ENCODE measurements at places on chromosomes 4 and X.

DNA sequence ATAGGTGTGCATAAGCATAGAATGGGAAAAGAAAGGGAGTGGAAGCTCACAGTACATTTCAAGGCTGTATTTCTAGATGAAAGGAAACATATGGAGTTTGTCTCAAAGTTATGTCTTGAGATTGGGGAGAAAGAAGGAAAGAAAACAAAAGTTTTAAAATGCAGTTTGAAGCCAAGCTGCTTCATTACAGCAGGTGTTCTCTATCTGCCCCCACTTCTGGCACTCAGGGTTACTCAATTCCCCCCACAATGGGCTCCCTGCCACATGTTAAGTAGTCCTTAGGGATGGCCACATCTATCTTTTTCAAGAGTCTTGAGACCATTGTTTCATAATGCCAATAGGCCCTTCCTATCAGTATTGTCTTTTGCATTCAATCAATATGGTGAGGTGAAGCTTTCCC is 367.4 kb upstream of the ANXA10 start:
- no peak for DNase-seq

DNA sequence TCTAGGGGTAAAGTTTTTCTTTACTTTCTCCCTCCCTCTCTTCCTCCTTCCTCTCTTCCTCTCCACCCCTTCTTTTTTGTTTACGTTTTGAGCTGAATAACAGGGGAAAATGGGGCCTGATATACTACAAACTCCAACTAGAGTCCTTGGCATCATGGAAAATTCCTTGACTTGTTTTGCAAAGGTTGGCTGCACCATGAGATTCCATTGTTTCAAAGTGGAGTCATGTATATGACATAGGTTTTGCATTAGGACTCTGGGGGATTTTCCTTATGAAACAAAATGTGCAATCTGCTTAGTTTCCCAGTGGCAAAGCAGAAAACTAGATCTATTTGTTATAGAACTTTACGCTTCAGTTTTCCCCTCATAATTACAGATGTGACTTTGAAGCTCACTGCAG is 233.5 kb upstream of the PGRMC2 start:
- DNase-seq = no peak

DNA sequence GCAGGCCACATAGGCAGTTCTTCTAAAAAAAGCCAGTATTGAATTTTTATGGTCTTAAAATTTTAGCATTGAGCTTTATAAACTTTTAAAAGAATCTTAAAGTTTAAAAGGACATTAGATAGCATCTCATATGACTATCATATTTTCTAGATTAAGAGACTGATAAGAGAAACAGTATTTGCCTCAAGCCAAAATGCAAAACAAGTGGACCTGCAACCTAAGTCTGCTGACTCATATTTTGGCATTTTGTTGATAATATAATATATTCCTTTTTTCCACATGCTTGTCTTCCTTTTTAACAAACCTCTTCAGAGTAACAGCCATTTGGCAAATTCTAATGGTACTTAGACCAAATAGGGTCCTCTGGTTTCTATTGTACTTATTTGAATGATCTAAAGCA is 328.5 kb upstream of the GALNTL6 start:
- no peak for DNase-seq

GRCh38 chr4:53453385-53453784 is 75.9 kb downstream of the FIP1L1 start:
- DNase-seq = no peak

DNA sequence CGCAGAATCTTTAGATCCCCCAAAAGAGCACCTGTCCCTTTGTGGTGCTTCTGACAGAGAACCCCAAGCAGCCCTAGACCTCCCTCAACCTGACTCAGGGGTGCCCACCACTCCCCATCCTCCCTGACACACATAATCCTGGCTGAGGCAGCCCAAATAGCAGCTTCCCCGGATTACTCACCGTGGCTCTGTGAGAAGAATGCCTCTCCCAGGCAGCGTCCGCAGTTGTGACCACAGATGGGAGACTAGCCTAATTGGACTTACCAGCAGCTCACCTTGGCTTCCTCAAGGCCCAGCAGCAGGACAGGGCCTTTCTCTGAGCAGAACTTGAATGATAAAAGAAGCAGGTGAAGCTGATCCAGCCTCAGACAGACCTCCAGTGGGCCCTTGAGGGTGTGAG is 10.3 kb upstream of the ODAPH start:
- no peak for DNase-seq

GRCh38 chr4:168167714-168168284 is 75.5 kb downstream of the ANXA10 start:
- DNase-seq = no peak

- no peak for DNase-seq
Measured at GRCh38 chr4:53676402-53676871, 85.2 kb upstream of the LNX1 start.

- no peak for DNase-seq
Measured at GRCh38 chr4:106582103-106582502, 213.5 kb upstream of the GIMD1 start.

DNA sequence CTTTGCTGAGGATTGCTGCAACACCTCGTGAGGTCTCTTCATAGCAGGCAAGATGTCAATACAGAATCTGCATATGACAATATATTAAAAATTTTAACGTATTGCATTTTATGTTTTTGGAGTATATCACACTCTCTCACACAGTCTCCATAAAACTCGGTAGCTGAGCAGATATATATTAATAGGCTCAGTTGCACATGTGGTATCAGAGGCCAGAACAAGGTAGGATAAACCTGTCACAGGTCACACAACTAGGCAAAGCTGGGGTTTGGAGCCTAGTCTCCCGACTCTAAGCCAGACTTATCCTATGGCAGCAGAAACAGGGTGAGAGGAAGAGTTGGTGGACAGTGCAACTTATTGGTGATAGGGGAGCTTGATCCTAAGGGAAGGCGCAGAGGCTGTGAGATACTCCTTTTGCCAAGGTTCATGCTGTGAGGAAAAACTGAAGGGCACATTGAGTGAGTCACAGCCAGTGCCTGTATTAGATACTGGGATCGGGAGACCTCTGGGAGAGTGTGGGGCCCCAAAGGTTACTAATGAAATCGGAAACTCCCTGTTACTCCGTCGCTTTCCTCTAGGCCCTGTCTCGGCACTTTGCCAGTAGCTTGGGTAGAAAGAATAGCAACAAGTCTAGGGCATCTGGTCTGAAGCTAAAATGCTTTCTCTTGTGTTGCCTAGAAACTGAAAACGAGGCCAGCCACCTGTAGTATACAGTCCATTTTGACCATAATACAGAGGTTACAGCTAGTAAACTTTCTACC is 195.7 kb downstream of the ARHGAP10 start:
- no peak for DNase-seq

DNA sequence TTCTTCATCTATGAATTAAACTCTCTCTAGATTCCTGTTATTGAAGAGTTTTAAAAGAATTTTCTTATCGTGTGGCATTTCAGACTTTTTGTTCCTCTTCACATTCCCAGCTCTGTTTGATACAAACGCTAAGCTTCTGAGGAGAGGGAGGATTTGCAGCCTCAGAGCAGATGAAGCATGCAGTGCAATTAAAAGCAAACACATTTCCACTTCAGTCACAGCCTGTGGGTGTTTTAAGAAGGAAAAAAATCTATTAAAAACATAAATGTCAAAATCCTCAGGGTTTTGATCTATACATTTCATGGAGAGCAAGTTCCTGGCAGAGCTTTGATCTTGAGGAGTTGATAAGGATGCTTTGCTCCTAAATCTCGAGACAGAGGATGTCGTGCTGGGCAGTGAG is 442.4 kb upstream of the BOD1L1 start:
- no peak for DNase-seq

GRCh38 chr4:36079666-36080065 is 164.6 kb downstream of the ARAP2 start:
- DNase-seq = no peak

- no peak for DNase-seq
Measured at GRCh38 chrX:11103751-11104150, 7.4 kb upstream of the HCCS start.

GRCh38 chr4:173535957-173536356 is 5.9 kb upstream of the HAND2 start:
- no peak for DNase-seq

DNA sequence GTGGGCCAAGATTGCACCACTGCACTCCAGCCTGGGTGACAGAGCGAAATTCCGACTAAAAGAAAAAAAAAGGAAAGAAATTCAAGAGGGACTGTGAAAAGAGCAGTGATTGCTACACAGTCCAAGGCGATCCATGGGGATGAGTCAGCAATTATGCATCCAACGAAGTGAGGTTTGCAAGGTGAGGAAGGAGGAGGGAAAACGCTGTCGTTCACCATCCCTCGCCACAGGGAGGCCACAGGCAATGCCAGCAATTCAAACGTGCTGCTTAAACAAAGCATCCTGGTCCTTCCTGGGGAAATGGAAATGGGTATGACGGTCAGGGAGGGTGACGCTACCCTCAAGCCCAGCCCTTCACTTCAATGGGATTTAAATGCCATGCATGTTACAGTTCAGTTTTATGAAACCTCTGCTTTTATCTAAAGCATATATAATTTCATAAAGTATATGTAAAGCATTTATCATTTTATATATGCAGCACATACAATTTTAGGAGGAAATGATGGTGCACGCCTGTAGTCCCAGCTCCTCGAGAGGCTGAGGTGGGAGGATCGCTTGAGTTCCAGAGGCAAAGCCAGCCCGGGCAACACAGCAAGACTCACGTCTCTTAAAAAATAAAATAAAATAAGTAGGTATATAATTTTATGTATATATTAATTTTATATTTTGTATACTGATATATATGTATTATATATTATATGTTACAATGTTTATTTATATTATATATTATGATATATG is 108.7 kb downstream of the DHRSX start:
- DNase-seq = no peak

- DNase-seq = no peak
Measured at GRCh38 chr4:159193046-159193620, 90.3 kb downstream of the RAPGEF2 start.

DNA sequence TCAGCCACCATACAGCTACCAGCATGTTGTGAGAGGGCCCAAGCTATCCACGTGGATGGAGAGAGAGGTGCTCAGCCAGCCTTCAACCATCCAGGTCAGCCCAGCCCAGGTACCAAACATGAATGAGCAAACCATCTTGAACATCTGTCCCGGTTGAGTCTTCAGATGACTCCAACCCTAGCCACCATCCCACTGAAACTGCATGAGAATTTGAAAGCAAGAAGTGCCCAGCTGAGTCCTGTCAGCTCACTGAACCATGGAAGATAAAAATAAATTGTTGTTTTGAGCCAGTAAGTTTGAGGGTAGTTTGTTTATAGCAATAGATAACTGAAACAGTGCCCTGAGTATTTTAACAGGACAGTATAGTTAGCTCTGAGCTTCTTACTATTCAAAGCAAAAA is 7.3 kb upstream of the SEL1L3 start:
- no peak for DNase-seq

DNA sequence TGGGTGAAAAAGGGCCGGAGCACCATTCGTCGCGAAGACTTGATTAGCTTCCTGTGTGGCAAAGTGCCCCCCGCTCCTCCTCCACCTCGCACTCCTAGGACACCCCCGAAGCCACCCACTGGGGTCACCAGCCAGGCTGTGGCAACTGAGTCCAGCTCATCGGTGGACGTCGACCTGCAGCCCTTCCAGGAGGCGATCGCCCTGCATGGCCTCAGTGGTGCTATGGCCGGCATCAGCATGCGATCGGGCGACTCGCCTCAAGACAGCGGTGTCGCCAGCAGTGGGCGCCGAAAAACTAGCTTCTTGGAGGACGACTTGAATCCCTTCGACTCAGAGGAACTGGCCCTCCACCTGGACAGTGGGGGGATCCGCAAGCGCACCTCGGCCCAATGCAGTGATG is 126.8 kb upstream of the CXorf66 start:
- DNase-seq = no peak

GRCh38 chr4:7663075-7663541 is 228.4 kb upstream of the PSAPL1 start:
- DNase-seq = no peak

- DNase-seq = no peak
Measured at GRCh38 chr4:160217352-160217751, 1114.5 kb downstream of the RAPGEF2 start.

DNA sequence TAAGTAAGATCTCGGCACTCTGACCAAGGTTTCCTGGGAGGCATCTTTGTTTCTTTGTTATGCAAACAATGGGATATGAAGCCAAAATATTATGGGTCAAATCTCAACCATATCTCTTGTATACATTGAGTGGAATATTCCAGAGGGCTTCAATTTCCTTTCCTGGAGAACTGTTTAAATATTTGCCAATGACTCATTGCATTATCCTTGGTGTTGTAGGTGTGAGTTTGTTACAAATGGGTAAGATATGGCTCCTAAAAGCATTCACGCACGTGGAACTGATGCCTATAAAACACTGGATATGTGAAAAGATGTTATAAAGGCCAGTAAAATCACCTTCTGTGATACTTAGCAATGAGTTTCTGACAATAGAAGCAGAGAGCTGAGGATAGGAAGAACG is 150.5 kb upstream of the WDR1 start:
- no peak for DNase-seq

DNA sequence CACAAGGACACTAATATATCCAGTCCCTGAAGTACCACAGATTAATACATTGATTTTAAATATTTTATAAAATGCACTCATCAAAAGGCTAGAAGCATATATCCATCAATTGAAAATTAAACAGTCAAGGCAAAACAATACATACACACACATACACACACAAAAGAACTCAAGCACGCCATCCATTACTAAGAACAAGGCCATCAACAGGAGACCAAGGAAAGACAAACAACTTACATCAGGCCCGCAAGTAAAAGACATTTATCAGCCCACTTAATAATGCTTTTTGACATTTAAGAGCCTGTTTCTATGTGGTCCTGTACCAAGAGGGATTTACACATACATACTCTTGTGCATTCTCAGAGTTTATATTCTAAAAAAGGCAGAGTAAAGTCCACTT is 50.0 kb upstream of the ZNF827 start:
- DNase-seq = no peak

- DNase-seq = no peak
Measured at GRCh38 chr4:40264995-40265909, 68.4 kb downstream of the RHOH start.

- DNase-seq = no peak
Measured at GRCh38 chr4:184706453-184706852, 27.4 kb downstream of the CENPU start.

DNA sequence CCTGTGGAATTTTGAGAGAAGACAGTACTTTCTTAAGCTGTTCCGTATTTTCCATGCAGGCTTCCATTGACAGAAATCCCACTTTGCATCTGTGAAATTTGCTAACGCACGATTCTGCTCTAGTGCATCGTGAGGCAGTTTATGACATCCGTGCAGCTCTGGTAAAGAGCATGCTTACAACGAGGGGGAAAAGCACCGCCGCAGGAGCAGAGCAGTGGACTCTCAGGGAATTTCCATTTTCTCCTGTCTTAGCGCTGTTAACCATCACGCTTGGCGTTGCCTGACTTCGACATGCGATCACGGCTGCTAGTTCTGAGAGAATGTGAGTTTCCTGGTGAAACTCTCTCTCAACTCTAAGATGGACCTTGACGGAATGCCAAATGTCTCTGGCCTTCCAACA is 43.9 kb downstream of the DCTD start:
- DNase-seq = no peak

All from substantia nigra (tissue), 51 donors.